ENCODE measurements at places on chromosomes 1 and 21. TPM values are rescaled to one million over a fixed set of nuclear protein-coding genes. Genes with fewer than 3 reads are reported as not detected.

The KRTAP12-2 gene
- not detected for total RNA-seq

The MYCL gene
- 18.4 TPM for total RNA-seq

DNA sequence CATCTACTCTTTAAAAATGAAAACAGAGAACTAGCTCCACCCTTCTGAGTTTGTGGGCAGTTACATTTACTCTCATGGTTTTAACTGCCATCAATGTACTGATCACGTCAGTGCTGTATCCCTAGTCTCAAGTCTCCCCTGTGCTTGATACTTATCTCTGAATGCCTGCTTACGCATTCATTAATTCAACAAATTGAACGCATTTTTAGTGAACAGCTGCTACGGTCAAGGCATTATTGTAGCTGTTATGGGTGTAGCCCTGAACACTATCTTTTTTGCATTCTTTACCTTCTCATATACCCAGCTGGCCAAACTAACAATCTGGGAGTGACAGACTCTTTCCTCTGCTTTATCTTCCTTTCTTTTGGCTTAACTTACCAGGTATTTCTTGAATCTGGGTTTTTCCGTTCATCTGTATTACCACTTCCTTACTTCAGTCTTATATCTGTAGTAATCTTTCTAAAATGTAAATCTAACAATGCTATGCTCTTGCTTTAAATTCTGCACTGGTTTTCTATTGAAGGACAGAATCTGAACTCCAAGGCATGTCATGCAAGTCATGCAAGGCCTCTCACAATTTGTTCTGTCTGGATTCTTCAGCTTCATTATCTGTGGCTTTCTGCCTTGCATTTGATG, 33.3 kb downstream of the SMG7 start:
- DNase-seq = no peak

- DNase-seq = no peak
Observed at GRCh38 chr21:21309510-21309909, 311.3 kb downstream of the NCAM2 start.

- no peak for DNase-seq
Observed at GRCh38 chr1:93607814-93608186, 73.8 kb downstream of the BCAR3 start.

GRCh38 chr1:13892198-13892597, 192.2 kb downstream of the PRDM2 start:
- DNase-seq = no peak

GRCh38 chr1:247904122-247904521, 8.7 kb downstream of the OR2W3 start:
- no peak for DNase-seq

The SPATA21 gene
- total RNA-seq = 0.07 TPM

GRCh38 chr1:38772026-38772425, 87.5 kb downstream of the RRAGC start:
- no peak for DNase-seq

The DNAJC6 gene
- total RNA-seq = 2.2 TPM

- no peak for DNase-seq
Observed at GRCh38 chr1:43363935-43364525, 3.8 kb downstream of the ELOVL1 start.

The INAVA gene
- total RNA-seq = 37.2 TPM

DNA sequence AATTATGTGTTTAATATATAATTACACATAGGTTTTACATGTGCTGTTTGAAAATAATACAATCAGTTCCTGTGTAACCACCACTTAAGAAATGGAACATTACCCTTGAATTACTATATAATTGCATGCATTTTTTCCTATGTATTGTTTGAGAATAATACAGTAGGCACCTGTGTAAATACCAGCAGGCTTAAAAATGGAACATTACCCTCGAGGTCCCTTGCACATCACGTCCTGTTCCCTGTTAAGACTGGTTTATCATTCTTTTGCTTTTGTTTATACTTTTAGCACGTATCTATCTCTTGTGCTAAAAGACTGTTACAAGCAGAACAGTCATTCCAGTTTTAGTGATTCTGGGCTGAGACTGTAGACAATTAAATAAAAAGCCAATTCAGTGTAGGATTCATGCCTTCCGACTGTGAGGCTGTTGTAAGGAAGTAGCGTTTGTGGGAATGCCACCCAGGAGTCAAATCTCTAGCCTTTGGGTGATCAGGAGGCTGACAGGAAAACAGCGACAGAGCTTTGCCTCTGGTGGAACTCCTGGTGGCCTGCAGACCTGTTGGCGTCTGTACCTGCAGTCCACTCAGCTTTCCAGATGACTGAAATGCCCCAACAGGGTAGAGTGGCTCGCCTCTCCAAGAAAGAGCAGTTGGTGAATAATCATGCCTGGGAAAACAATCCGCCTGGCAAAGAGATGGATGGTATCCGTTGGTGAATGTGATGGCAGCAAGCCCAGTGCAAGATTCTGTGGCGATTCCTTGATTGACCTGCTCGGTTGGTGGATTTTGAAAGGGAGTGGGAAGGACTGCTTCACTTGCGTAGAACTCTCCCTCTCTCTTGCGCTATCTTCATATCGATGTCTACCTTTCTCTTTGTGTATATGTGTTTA, 58.0 kb downstream of the DISC1 start:
- no peak for DNase-seq

GRCh38 chr1:39685071-39685470, 6.2 kb downstream of the HPCAL4 start:
- no peak for DNase-seq

GRCh38 chr1:154661110-154661509, 53.1 kb upstream of the ADAR start:
- peak; percentile 44 for DNase-seq
